Cerebellum (tissue), 4 donors: ENCODE measurements at places on chromosomes 2 and 18.

GRCh38 chr2:234060236-234060635, 9.7 kb downstream of the SPP2 start:
- DNase-seq = no peak

DNA sequence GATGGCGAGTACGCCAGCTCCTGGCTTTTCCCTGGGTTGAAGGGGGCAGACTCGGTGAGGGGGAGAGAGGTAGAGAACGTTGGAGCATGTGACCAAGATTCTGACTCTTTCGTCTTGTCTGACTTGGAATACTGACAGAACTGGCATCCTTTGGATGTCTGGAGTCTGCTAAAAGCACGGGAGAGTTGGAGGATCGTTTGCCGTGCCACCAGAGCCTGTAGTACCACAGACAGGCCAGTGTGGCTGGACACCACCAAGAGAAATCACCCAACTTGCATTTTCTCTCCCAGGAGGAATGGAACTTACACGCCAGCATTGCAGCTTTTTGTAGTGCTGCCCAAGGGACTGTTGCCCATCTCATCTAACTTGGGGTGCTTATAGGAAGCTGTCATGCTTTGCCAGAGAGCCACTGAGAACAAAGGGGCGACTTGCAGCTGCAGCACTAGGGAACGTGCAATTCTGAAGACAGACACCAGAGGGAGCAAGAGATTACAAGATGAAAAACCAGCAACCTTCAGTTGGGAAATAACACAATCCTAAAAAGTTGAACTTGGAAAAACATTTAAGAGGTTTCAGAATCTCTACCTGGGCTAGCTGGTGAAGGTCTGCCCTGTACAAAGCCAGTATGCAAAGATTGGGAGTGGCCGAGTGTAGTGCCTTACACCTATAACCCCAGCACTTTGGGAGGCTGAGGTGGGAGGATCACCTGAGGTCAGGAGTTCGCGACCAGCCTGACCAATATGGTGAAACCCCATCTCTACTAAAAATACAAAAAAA, 24.1 kb downstream of the PSMG2 start:
- peak; percentile 67 for DNase-seq

DNA sequence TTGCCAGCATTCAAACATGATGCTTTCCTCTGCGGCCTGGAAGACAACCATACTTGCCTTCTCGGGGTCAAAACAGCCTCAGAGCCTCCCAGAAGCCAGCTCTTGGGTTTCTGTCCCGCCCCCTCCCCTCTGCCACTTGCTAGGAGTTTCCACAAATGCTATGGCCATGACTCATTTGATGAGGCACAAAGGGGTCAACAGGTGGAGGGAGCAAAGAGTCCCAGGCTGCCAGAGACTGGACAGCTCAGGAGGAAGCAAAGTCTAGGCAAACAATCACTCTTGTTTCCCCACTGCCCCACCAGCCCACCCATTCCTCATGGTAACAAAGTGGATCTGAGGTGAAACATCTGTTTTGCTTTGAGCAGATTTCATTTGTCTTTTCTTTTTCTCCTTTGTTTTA, 551.1 kb downstream of the TNS1 start:
- DNase-seq = no peak

- DNase-seq = no peak
Observed at GRCh38 chr18:26978812-26979341, 113.4 kb upstream of the AQP4 start.

DNA sequence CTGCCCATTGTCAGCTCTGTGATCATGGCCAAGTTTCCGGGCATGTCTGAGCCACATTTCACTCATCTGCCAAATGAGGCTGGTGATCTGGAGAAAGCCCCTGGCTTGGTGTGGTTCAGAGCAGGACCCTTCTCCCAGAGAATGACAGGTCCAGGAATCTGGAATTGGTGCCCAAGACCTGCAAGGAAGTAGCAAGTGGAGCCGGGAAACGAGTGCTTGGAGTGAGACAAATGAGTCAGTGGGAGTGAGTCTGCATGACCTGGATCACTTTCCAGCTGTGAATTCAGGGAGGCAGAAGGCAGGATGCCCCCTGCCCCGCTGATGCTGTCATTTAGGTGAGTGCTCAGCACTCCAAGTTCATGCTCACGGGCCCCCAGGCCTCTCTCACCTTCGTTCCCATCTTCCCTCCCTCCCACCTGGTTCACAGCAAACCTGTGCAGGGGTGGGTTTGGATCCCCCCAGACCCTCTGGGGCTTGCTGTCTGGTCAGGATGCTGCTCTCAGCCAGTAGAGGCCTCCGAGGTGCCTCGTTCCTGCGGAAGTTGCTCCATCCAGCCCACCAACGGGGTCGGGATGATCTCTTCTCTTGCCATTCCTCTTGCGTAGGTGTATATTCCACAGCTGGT, 104.4 kb downstream of the INHBB start:
- DNase-seq = no peak

DNA sequence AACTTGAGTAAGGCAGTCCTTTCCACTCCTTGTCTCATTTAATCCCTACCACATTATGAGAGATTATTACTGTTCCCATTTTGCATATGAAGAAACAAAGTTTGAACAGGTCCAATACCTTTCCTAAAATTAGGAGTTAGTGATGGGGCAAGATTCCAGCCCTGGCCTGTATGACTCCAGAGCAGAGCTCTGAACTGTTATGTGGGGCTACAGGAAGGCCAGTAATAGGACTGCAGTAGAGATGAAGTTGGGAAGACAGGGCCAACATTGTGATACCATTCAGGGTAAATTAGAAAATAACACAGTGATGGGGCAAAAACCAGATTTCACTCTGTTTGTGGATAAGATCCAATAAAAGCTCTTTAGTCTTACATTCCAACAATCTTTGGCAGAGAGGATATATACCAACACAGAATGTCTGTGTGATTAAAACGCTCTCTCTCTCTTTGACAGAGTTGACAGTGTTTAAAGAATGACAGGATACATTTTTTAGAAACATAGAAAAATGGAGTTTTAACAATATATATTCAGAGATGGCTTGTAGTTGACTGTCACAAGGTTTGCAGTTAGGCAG, 22.7 kb downstream of the KATNAL2 start:
- DNase-seq = no peak

DNA sequence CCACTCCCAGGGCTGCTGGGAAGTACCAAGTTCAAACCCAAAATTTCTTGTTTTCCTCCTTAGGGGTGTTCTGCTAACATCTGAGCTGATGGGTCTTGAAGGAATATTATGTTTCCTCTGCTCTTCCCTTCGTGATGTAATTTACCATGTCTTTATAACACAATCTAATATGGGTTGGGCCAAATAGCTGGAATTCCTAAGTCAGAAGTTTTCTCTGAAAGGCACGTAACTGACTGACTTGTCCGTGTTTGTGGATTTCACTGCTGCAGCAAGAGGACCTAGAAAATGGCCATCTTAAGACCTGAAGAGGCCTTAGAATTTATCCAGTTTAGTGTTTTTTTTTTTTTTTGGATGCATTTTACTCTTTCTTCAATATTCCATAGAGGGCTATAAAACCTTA, 256.7 kb downstream of the DCDC2C start:
- no peak for DNase-seq

DNA sequence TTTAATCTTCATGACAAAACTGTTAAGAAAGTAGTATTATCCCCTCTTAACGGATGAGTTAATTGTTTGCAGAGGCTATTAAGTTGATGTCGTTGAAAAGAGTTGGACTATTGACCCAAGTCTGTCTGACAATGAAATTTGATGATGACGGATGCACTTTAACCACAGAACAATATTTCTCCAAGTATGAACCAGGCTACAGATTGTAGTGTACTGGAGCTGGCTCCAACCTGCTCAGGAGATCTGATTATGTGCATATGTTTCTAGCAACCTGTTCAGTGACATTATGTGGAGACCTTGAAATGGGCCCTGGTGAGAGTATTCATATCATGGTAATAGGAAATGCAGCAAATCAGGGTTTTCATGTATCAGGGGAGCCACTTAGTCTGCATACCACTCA, 174.1 kb downstream of the CDH7 start:
- DNase-seq = no peak

- no peak for DNase-seq
Observed at GRCh38 chr18:5951515-5952091, 56.3 kb upstream of the TMEM200C start.

DNA sequence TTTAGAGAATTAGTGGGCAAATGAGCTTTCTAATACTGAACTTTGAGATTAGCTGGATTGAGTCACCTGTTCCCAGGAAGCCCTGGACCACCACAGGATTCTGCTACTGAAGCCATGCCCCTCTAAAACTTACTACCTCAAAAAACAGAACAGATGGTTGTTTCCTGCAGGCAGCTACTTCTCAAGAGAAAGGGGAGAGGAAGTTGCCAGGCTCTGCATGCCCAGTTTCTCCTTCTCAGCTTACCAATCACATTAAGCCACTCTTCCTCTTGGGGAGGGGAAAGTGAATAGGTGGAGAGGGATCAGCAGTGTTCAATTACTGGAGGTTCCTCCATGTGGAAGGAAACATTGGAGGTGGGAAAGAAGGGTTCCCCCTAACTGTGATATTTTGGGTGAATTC, 24.9 kb upstream of the C1GALT1C1L start:
- DNase-seq = no peak

- no peak for DNase-seq
Observed at GRCh38 chr2:120497261-120497977, 151.5 kb downstream of the INHBB start.

- peak; percentile 34 for DNase-seq
Observed at GRCh38 chr2:112482309-112483041, 519 bp downstream of the TTL start.

- DNase-seq = no peak
Observed at GRCh38 chr2:72803151-72803550, 22.7 kb downstream of the EXOC6B start.

DNA sequence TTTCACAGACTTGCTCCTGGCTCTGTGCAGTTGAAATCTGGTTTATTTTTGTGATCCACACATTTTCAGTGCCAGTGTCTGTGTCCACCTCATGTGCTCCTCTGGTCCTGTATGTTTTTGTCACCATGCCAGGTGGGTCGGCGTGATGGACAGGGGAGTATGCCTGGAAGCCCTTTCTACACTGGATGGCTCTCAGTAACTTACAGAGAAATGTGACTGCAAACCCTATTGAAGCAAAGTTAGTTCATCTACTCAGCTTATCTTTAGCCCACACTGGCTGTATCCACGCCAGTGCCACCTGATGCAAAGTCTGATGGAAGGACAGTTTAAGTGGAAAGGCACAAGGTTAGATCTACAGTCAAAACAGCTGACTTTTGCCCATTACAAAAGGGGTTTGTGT, 4.3 kb downstream of the IMPA2 start:
- DNase-seq = no peak

GRCh38 chr2:177147093-177147694, 65.4 kb upstream of the HNRNPA3 start:
- DNase-seq = peak; percentile 69

GRCh38 chr2:120620025-120620793, 115.5 kb upstream of the GLI2 start:
- DNase-seq = no peak

GRCh38 chr2:211800001-211800400, 738.6 kb downstream of the ERBB4 start:
- no peak for DNase-seq

DNA sequence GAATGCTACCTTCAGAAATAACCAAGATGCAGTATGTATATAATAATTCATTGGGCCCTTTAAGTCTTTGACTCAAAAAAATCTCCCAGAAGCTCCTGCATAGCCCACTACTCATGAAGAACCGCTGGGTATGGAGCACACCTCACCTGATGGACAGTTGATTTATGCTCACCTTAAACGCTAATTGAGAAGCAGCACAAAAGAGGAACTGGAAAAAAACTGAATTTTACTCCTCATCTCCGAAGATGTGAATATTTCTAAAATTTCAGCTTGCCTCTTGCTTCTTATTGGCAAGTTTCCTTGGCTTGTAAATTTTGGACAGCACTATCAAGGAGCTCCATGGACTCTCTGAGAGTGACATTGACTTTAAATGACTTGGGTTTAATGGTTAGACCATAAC, 5.5 kb downstream of the CYP1B1 start:
- DNase-seq = no peak

- no peak for DNase-seq
Observed at GRCh38 chr2:39689272-39689841, 23.6 kb downstream of the TMEM178A start.

DNA sequence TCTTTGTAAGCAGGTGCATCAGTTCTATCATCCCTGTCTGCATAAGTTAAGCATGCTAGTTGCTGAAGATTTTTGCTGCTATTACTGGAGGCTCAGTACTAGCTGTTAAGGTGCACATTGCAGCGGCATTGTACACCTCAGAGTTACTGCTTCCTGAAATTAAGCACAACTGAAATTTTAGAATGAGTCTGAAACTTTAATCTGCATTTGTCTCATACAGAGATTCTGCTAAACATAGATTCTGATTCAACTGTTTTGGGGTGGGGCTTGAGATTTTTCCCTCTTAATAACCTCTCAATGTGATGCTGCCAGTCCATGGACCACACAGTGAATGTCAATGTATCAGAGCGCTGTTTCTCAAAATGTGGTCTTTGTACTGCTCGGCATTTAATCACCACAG, 585.7 kb upstream of the GCFC2 start:
- DNase-seq = no peak

DNA sequence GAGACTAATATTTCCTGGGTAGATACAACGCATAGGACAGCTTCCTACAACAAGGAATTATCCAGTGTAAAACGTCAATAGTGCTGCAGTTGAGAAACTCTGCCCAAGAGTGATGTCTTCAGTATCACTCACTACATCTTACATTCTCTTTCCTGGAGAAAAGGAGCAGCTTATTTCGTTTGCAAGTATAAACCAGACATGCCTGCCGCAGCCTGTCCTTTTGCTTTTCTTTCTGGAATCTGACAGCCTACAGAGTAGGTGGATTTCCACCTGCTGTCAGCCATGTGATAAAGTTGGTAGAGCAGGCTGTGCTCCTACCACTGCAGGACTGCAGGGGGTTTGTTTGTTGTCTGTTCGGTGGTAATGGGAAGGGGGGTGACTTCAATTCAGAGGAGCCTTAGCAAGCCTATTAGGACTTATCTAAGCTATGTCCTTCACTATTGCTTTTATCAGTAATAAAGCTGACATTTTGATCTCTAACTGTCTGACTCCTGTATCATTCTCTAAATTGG, 439.1 kb downstream of the GRB14 start:
- no peak for DNase-seq

GRCh38 chr18:9854801-9855676, 30.7 kb upstream of the TXNDC2 start:
- DNase-seq = no peak

- no peak for DNase-seq
Observed at GRCh38 chr2:24399434-24400206, 39.3 kb upstream of the ITSN2 start.

GRCh38 chr2:219042750-219043149, 1.4 kb upstream of the CFAP65 start:
- no peak for DNase-seq

GRCh38 chr2:88181511-88181910, 11.4 kb downstream of the THNSL2 start:
- no peak for DNase-seq

- no peak for DNase-seq
Observed at GRCh38 chr2:196289000-196289399, 117.6 kb upstream of the STK17B start.

DNA sequence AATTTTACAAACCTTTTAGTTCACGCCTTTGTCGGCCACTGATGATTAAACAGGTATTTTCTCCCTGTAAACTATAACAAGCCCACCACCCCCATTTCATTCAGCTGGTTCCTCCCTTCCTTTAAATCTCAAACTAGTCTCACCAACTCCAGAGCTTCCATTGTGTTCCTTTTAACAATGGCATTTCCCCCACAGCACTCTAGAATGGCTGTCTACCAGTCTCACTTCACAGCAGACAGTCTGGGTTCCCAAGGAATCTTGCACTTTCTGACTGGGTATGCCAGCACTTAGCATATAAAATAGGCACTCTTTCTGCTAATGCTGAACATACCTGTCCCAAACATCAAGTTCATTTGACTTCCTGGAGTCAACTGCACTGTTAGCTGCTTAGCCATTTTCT, 75.3 kb downstream of the CCDC93 start:
- DNase-seq = no peak
